ENCODE measurements at places on chromosomes 16 and 17.

DNA sequence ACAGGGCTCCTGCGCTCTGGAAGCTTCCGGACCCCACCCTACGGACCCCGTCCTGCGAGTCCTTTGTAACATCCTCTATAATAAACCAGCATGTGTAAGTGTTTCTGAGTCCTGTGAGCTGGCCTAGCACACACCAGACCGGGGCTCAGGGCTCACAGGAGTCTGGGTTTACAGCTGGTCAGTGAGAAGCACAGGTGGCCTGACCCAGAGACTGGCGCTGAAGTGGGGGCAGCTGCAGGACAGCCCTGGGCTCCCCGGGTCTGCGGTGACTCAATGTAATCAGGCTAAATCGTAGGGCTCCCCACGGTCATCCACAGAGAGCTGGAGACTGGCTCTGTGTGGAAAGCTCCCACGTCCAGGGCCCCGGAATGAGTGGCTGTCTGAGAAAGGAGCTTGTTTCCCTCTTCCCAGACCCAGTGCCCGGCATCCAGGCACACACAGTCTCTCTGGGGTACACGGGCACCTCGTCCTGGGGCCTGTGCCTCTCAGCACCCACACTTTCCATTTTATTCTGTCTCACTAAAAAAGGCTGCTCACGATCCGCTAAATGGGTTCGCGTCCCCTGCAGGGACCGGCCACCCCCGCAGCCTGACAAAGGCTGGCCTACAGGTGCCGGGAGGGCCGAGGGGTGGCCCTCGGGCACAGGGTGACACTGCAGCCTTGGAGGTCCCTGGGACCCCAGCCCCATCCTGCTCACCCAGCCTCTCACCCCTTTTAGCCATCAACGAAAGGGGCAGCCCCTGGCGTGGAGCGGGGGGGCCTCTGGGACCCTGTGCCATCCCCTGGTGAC lies 18.9 kb upstream of the CBFA2T3 start:
- no peak for DNase-seq

GRCh38 chr17:57158325-57158724 lies 73.3 kb downstream of the AKAP1 start:
- no peak for DNase-seq

GRCh38 chr16:54009464-54010176 lies 277.0 kb downstream of the IRX3 start:
- no peak for DNase-seq

DNA sequence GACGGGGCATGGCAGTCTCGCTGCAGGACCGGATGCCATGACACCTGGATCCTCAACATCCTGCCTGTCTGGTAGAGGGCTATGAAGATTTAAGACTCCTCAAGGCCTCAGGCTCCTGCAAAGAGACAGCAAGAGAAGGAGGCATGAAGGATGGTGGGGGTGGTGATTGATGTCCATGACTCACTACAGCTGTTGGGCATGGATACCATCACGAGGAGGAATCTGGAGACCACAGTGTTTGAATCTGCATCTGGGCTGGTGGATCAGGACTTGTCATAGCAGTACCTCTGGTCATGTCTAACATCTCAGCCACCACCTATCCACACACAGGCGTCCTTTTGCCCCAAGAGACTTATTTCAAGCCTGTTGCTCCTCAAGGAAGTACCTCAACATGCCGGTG lies 50.2 kb upstream of the WSCD1 start:
- DNase-seq, result no peak

- DNase-seq, result no peak
Observed at GRCh38 chr17:76884995-76885893, 17.0 kb downstream of the MGAT5B start.

DNA sequence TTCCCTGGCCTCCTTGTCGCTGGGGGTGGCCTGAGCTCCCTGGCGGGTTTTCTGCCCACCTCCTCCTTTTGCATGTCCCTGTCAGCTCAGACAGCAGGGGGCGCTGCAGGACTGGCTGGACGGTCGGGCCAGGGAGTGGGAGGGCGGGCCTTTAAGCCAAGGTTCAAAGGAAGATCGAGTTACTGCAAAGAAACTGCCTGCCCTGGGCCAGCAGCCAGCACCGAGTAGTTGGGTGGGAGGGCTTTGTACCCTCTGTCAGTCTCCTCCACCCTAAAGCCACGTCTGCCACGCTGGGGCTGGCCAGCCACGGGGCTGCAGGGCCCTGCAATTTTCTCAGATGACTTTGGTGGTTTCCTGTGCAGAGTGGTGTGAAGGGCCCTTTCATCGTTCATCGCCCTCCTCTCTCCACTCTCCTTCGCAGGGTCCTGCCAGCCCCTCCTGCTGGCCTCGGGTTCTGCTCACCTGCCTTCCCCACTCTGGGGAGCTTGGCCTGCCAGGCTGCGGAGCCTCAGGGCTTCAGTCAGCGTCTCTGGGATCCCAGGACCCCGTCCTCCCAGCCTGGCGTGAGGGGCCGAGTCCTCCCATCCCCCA lies 12.3 kb downstream of the GPR142 start:
- DNase-seq, result peak; percentile 95

- no peak for DNase-seq
Observed at GRCh38 chr16:14418795-14419225, 211.2 kb downstream of the PARN start.

- DNase-seq, result no peak
Observed at GRCh38 chr17:53313746-53314145, 509.0 kb upstream of the KIF2B start.

- no peak for DNase-seq
Observed at GRCh38 chr17:1617620-1618174, 10.9 kb downstream of the SLC43A2 start.

- DNase-seq, result no peak
Observed at GRCh38 chr17:28145348-28145747, 102.9 kb downstream of the NLK start.

GRCh38 chr17:39648616-39649366 lies 11.8 kb downstream of the STARD3 start:
- no peak for DNase-seq

DNA sequence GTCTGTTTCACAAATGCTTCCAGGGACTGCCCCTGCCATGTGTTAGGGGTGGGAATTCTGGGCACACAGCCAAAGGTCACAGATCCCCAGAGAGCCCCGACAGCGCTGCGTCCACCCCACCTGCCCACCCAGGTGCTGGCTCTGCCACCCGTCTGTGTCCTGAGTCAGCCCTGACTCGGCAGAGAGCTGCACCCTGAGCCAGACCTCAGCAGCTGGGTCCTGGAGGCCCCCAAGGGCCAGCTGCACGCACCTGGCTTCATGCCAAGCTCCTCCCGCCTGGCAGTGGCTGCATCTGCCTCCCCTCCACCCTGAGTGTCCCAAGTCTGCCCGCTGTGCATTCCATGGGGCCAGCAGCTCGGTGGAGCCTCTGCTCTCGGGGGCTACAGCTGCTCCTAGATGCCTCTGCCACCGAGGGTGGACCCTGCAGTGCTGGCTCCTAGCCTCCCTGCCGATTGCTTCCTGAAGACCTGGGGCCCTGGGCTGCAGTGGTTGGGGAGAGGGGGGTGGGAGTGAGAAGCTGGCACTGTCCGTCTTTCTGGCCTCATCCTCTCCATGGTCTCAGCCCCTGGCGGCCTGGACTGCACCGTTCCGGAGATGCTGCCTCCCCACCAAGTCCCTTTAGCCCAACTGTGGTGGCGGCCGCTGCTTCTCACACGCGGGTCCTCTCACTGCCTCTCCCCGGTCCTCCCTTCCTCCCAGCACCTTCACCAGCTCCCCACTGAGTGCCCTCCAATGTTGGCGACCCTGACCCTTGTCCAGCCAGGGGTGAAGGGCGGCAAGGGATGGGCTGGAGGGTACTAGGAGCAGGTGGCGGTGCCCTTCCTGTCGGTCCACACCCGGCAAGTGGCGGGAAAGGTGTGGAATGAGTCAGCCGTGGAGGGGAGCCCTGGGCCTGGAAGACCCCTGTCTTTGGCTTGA lies 3.0 kb downstream of the SECTM1 start:
- DNase-seq, result no peak

GRCh38 chr17:44334727-44335126 lies 10.1 kb upstream of the SLC25A39 start:
- DNase-seq, result no peak
